Stimulated activated CD8-positive, alpha-beta memory T cell treated with anti-CD3 and anti-CD28 coated beads, Interleukin-4, amount 100 ng/mL, for 4 hours (primary cell): ENCODE measurements at places on chromosomes 16 and 17.

GRCh38 chr16:9666834-9667480 is 515.3 kb downstream of the GRIN2A start:
- no peak for DNase-seq

DNA sequence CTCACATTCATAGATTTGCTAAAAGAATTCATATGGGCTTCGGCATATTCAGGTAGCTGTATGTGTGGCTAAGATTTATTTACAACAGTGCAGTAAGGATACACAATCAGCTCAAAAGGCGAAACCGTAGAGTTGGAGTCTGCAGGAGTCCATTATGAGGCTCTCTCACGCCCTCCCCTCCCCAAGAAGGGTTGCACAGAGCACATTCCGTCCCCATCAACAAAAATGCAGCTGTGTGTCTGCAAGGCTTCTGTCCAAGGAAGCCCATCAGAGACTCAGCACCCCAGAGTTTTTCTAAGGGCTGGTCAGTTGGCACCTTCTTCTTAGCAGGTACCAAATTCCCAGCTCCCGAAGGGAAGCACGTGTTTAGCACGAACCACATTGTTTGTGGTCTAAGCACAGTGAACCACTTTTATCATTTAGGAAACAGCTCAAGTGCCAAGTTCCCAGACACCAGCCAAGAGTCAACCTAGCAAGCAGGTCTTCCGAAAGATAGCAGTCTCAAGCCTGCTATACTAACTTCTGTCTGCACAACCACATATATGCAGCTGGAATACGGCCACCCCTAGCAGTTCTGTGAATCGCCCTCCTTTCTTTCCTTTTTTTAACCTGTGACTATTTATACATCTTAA is 28.5 kb upstream of the MEAK7 start:
- no peak for DNase-seq

GRCh38 chr17:2406903-2407790 is 6.3 kb upstream of the MNT start:
- DNase-seq = no peak

DNA sequence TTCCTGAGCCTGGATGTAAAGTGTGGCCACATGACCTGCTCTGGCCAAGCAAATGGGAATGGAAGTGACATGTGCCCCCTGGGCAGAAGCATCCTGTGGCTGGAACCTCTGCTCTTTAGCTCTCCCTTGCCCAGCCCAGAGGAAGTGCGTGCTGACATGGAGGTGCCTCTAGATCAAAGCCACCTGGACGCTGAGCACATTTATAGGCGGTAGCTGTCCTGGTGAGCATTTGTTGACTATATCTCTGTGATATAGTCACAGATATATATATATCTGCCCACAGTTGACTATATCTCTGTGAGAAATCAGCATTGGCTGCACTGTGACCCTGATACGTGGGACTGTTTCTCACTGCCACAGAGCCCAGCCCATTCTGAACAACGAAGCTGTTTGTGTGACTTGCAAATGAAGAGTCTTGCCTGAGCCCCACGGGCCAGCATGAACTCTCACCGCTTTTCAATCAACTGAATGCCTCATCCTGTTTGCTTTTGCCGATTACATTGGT is 118.8 kb downstream of the C16orf95 start:
- DNase-seq = no peak

- DNase-seq = peak; percentile 75
These were observed 9.2 kb downstream of the OR2C1 start for GRCh38 chr16:3364774-3365427.

GRCh38 chr16:84040226-84040822 is 2.3 kb downstream of the SLC38A8 start:
- no peak for DNase-seq

DNA sequence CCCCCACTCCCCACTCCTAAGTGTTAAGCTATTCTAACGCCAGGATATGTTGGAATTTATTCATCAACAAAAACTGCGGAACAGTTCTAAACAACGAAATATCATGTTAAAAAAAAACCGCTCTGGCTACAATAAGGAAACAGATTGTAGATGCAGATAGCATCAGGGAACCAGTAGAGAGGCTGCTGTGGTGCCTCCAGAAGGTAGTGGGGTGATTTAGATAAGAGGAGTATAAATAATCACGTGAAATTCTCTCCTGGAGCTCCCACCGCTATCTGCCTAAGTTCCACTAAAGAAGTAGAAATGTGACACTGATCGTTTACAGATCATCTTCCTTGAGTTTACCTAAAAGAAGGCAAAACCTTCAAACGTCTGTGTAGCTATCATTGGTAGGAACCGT is 8.0 kb downstream of the AHSP start:
- no peak for DNase-seq

GRCh38 chr17:44925731-44926697 is 10.7 kb upstream of the GFAP start:
- no peak for DNase-seq

DNA sequence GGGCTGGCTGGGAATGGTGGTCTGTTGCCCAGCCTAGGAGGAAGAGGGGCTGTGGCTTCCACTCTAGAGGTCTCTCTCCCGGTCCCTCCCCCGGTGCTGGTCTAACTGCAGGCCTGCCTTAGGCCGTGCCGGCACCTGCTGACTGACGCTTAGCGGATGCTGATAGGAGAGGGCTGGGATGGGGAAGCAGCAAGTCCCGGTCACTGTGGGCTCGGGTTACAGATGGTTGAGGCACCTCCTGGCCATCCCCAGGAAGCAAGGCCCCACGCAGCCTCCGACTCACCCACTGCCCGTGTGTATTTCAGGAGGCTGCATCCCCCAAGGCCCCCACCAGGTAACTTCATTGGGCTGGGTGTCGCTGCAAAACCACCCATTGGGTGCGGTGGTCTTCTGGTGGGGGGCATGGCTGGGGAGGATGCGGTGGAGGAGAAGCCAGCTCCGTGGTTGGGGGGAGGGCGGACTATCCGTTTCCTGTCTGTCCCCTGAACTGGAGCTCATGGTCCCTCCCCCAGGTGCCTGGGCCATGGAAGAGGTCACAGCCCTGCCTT is 278.9 kb downstream of the SEC14L1 start:
- DNase-seq = no peak

- DNase-seq = no peak
These were observed 31.0 kb upstream of the RHOT1 start for GRCh38 chr17:32111141-32111771.

GRCh38 chr16:86075488-86075785 is 176.5 kb downstream of the IRF8 start:
- DNase-seq = no peak

DNA sequence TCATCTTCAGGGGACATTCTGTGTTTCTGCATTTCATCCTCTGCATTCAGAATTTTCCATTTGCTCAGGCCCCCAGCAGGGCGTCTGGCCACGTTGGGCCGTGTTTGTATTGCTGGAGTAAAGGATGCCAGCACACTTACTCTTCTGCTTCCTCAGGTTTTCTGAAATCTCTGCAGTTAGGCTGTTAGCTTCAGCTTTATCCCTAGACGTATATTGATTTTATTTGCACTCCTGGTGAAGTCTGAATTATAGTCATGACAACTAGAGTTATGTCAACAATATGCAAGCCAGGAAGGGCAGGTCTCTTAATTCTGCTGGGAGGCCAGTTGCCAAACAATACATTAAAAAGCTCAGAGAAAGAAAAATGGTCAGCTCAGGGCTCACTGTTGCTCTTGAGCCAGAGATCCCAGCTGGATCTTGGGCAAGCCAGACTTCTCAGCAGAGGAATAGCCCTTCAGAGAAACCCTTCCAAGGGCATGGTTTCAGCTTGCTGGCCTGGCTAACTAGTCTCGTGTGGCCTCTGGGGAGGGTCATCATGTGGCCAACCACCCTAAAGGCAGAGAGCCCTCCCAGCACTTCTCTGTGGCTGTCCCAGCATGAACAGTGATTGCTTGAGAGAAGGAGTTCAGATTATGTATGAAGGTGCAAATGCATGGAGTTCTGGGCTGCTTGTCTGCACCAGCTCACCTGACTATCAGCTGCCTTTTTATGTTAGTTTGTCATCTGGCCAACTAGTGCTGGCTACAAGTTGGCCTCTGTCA is 110.2 kb upstream of the CACNG5 start:
- no peak for DNase-seq

DNA sequence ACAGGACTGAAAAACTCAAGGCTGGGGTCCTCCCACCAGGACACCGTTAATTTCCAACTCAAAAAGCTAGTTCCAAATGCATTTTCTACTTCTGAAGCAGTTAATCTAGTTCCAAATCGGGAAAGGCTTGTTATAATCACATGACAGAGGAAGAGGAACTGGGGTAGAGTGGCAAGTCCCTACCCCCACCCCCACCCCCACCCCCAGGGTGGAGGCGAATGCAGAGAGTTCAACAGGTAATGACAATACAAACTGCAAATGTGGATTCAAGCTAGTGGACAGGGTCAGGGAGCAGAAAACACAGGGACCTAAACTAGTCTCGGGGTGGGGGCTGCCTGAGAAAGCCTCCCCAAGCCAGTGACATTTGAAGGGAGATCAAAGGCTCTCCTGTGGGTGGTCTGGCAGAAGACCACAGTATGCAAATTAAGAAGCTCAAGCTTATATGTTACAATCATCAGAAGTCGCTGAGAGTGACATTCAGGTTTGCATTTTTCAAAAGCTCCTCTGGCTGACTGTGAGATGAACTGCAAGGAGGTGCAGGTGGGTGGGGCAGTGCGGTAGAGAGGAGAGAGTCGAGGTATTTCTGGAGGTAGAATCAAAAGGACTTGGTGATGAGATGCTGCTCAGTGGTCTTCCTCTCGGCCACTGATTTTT is 56.4 kb upstream of the SLC25A19 start:
- peak; percentile 17 for DNase-seq

DNA sequence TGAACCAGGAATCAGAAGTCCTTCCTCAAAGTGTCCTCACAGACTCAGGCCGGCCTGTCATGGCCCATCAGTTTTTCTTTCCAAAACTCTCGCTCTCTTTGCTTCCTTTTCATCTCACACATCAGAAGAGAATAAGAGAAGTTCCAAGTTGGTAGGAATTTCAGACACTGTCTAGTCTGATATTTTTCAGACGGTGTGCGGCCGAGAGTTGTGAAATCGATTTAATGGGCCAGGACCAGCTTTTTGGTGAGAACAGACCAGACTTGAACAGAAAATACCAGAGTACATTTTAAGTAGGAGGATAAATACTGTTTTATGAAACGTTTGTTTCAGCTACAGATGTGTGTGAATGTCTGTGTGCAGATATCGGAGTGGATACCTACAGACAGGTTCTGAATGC is 24.8 kb upstream of the RCVRN start:
- no peak for DNase-seq

- DNase-seq = no peak
These were observed 20.8 kb downstream of the ZNHIT3 start for GRCh38 chr17:36507266-36507665.

DNA sequence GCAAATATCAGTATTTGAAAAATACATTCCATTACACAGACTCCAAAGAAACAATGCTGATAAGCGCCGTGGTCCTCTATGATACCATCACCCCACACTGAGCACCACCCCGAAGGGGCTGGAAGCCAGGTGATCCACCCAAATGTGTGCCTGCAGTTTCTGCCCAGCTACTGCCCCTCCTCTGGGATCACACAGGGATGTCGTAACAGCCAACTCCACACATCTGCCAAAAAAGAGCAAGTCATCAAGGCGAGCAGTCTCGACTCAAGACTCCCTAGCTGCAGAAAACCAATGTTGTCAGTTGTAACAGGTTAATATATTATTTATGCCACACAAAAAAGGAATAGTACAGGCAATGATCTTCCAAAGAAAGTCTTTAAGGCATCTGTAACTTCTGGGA is 21.0 kb downstream of the CYB5D2 start:
- DNase-seq = no peak

DNA sequence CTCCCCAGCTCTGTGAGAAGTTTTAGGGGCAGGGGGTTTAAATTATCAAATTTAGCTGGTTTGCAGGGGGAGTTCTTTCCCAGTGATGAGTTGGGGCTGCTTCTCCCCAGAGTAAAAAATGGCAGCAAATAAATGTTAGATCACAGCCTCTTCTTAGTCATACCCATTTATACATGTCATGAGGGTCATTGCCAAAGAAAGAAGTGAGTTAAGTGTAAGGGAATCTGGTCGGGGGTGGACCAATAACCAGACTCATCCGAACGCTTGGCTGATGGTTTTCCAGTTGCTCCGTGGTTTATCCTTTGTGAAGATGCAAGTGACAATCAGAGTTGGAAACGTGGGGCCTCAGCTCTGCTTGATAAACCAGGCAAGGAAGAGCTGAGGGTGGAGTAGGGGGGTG is 87.1 kb downstream of the PLXDC1 start:
- DNase-seq = no peak

DNA sequence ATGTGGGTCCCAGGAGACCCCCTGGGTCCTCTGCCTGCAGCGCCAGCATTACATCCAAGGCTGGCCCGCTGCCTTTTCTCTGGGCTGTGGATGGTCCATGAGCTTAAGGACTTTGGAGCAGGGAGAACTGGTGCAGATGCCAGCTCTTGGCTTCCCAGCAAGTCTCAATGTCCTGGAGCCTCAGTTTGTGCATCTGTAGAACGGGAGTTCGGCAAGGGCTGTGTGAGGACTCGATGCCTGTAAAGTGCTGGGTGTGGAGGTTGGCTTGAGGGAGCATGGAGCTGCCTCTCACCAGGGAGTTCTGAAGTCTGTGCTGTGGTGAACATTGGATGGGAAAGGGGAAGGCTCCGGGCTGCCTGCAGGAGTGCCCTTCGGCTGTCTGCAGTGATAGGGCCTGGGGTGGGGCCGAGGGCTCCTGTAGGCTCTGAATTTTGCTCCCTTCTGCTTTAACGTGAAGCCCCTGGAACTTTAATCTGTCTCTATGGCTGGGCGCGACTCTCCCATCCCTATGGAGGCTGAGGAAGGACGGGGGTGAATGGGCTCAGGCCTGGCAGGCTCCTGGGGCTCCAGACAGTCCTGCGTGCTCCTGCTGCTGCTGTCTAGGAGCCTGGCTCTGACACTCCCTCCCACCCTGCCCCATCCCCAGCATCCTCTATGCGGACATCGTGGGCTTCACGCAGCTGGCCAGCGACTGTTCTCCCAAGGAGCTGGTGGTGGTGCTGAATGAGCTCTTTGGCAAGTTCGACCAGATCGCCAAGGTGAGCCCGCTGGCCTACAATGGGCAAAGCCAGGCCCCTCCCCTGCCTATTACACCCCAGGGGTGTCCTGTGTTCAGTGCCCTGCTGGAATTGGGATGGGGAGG is 27.9 kb downstream of the ADCY7 start:
- no peak for DNase-seq

- DNase-seq = no peak
These were observed 238.9 kb downstream of the TOX3 start for GRCh38 chr16:52308051-52308450.

GRCh38 chr16:5020551-5020950 is 13.2 kb downstream of the NAGPA start:
- DNase-seq = no peak

DNA sequence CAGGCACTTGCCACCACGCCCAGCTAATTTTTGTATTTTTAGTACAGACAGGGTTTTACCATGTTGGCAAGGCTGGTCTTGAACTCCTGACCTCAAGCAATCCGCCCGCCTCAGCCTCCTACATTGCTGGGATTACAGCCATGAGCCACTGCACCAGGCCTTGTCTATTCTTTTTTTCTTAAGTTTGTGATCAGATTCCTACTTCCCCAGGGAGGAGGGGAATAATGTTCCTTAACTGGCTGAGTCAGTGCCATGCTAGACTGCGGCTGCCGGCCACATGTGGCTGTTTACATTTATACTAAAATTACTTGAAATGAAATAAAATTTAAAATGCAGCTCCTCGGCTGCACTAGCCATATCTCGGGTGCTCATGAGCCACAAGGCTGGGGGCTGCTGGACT is 27.8 kb upstream of the USP36 start:
- DNase-seq = no peak
